ENCODE measurements at places on chromosomes 6 and 20.
A peak's percentile ranks its signal among the peaks of the same experiment; 100 is the strongest.

GRCh38 chr20:10982692-10983091 is 308.9 kb upstream of the JAG1 start:
- DNase-seq: no peak

- no peak for DNase-seq
Observed at GRCh38 chr20:41386502-41387427, 20.1 kb upstream of the EMILIN3 start.

DNA sequence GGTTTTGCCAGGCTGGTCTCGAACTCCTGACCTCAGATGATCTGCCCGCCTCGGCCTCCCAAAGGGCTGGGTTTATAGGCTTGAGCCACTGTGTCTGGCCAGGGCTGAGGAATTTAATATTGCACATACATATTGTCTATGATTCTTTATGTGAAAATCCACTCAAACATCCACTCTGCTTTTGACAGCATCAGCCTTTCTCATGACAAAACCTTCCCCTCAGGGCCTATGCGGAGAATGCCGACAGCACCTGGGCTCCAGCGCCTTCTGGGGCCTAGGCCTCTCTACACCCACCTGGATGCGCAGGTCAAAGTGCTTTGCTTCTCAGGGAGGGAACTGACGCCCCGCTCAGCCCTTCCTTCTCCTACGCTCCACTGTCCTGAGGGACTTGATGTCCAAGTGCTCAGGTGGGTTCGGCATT is 5.4 kb downstream of the RAMACL start:
- DNase-seq: no peak

DNA sequence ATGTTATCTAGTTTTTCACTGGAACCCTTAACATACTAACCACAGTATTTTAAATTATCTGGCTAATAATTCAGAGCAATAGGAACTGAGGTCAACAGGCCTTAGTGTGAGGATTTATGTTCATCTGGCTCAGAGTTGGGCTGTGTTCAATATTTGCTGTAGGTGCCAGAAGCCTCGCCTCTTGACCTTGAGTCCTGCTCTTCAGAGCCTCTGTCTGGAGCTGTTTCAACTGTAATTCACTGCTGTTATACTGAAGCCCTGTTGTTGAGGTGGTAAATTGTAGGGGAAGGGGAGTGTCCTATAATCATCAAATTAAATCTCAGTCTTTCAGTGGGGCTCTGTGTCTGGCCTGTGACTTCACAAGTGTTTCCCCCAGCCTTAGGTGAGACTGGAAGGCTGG is 184.4 kb downstream of the CDH26 start:
- no peak for DNase-seq

- DNase-seq: no peak
Observed at GRCh38 chr20:8522168-8522567, 390.1 kb downstream of the PLCB1 start.

DNA sequence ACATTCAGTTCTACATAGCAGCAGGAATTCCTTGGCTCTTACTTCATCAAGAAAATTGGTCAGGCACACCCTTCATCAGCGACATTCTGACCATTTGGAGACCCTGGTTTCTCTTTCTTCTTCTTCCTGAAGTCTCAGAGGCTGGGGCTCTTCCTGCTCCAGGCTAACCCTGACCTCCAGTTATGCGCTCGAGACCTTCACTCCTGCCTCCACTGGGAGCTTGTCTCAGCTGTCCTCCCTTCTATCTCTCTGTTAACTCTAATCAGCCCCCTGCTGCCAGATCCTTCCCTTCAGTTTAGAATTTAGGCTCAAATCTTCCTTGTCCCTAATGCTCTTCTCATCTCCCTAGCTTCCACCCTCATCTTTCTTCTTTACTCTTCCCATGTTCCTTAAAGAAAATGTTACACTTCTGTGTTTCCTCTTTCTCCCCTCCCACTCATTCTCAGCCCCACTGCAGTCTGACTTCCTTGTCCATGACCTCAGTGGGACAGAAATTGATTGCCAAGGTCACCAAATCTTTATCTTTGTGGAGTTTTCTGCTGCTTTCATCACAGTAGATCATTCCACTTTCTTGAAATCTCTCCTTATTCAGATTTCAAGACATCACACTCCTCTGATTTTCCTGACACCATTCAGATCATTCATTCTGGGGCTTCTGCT is 8.4 kb upstream of the HLA-DOA start:
- no peak for DNase-seq

- DNase-seq: no peak
Observed at GRCh38 chr6:99563056-99563723, 5.3 kb downstream of the CCNC start.

- DNase-seq: no peak
Observed at GRCh38 chr20:52252664-52253063, 61.1 kb upstream of the ZFP64 start.

- no peak for DNase-seq
Observed at GRCh38 chr20:49680484-49680883, 33.2 kb downstream of the B4GALT5 start.

GRCh38 chr20:58986968-58987517 is 6.0 kb downstream of the NELFCD start:
- DNase-seq: no peak

GRCh38 chr6:148736774-148737412 is 9.9 kb upstream of the UST start:
- DNase-seq: no peak

DNA sequence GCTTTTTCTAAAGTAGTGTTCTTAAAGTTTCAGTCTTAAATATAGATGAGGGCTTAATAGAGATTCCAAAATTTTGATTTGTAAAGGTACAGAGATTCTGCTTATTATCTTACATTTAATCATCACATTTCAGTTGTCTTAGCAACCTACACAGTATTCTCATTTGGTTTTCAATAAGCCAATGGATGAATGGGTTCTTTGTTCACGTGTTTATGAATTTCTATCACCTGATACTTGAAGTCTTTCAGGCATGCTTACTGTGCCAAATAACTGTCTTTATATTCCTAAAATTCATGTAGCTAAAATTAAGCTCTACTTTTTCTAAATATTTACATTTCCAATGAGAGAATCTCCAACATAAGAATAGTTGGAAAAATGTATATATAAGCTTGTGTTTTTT is 152.7 kb downstream of the EYA4 start:
- no peak for DNase-seq

GRCh38 chr20:53141201-53142050 is 169.3 kb downstream of the TSHZ2 start:
- no peak for DNase-seq

GRCh38 chr20:38874460-38875174 is 51.6 kb upstream of the FAM83D start:
- no peak for DNase-seq

GRCh38 chr6:166304106-166304505 is 4.1 kb downstream of the PRR18 start:
- no peak for DNase-seq

GRCh38 chr6:77650098-77650663 is 2.7 kb upstream of the MEI4 start:
- DNase-seq: no peak

- no peak for DNase-seq
Observed at GRCh38 chr6:55777469-55777868, 97.9 kb downstream of the BMP5 start.

GRCh38 chr6:46773201-46773855 is 19.9 kb upstream of the MEP1A start:
- DNase-seq: no peak

- peak; percentile 27 for DNase-seq
Observed at GRCh38 chr6:37137201-37138090, 32.5 kb upstream of the PIM1 start.

- DNase-seq: no peak
Observed at GRCh38 chr20:6888736-6889395, 121.4 kb downstream of the BMP2 start.

DNA sequence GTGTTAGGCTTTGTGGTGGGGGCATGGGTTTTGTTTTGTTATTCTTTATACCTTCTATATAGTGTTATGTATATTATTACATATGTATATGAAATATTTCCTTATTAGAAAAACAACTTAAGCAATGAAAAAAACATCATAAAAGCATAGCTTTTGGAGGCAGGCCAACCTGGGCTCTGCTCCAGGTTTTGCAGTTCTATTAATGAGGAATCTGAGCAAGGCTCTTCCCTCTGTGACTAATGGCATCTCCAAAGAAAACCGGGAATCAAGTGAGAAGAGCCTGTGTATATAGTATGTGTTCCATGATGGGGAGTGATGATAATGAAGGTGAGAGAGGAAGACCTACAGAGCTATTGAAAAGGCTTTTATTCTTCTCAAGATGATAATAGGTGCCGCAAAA is 291.1 kb downstream of the CLIC5 start:
- no peak for DNase-seq

DNA sequence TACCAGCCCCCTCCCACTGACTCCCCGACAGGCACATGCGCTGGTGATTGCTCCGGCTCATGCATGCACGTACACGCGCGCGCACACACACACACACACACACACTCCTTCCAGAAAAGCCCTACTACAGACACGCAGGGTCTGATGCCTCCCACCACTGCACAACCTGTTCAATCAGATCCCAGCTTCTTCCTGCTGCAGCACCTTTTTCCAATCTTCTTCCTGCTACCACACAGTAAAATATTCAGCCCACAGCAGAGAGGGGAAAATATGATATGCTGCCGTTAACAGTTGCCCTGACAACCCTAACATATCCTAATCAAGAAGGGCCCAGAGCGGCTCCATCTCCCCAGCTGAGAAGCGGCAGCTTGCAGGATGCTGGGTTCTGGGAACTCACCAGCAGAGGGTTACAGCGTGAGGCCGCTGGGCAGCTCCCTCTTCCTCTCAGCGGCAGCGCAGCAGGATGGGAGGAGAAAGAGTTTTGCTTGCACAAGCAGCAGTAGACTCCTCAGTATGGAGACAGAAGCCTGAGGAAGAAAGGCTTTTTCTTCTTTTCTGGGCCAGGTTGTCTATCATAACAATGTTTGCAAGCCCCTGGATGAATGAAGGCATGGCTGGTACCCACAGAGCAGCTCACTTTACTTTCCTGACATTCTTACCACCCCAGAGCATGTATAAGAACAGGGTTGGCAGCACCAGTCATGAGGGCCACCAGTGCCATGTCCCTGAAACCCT is 23.9 kb downstream of the MAP7 start:
- DNase-seq: no peak

GRCh38 chr20:38092260-38092857 is 58.8 kb downstream of the RPRD1B start:
- DNase-seq: no peak

GRCh38 chr6:48957781-48958180 is 505.3 kb downstream of the MMUT start:
- DNase-seq: no peak

GRCh38 chr6:143556529-143556928 is 45.0 kb upstream of the FUCA2 start:
- DNase-seq: no peak

DNA sequence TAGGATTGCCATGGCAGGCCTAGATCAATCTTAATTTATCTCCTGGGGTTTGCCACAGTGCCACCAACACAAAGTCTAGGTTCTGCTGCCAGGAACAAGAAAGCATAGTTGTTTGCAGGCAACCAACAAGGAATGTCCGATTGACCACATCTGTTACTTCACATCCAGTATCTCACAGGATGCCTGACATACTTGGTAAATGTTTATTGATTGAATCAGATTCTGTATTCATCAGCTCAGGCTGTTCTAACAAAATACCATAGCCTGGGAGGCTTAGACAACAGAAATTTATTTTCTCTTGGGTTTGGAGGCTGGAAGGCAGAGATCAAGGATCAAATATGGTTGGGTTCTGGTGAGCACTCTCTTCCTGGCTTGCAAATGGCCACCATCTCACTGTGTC is 26.3 kb upstream of the MC3R start:
- no peak for DNase-seq

GRCh38 chr6:106146852-106147351 is 60.8 kb downstream of the PRDM1 start:
- no peak for DNase-seq

GRCh38 chr6:150800674-150801314 is 64.7 kb upstream of the MTHFD1L start:
- DNase-seq: no peak

- DNase-seq: no peak
Observed at GRCh38 chr6:110815015-110815410, 256 bp downstream of the CDK19 start.

- DNase-seq: peak; percentile 38
Observed at GRCh38 chr6:129748212-129748900, 38.4 kb upstream of the ARHGAP18 start.

DNA sequence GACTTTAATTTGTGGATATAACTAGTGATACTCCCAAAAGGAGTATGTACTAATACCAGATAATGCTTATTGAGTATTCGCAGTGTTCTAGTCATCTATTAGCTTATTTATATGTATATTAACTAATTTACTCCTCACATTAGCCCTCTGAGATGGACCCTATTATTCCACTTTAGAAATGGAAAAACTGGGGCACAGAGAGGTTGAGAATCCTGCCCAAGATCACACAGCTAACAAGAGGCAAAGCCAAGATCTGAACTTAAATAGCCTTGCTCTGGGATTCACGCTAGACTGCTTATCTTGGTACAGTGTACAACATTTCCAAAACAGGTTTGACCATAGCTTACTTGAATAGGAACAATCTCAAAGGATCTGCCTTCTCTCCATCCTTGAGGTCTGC is 8.5 kb upstream of the SPO11 start:
- no peak for DNase-seq

DNA sequence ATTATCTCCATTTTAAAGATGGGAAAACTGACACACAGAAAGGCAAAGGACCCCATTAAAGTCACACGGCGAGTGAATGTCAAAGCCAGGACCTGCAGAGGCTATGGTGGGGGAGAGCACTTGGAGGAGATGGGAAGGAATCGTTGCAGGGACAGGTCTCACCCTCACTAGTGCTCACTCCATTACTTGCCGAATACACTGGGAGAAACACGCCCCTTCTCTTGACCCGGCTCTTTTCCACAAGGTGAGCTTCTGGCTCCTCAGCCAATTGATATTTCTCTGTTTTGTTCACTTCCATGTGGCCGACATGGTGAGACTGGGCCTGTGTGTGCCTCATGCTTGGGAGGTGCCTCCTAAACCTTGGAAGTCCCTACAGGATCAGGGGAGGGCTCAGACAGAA is 117.8 kb upstream of the KCNG1 start:
- DNase-seq: no peak

GRCh38 chr20:51994751-51995417 is 192.6 kb upstream of the SALL4 start:
- no peak for DNase-seq

GRCh38 chr6:52089758-52090348 is 2.4 kb upstream of the PKHD1 start:
- no peak for DNase-seq

DNA sequence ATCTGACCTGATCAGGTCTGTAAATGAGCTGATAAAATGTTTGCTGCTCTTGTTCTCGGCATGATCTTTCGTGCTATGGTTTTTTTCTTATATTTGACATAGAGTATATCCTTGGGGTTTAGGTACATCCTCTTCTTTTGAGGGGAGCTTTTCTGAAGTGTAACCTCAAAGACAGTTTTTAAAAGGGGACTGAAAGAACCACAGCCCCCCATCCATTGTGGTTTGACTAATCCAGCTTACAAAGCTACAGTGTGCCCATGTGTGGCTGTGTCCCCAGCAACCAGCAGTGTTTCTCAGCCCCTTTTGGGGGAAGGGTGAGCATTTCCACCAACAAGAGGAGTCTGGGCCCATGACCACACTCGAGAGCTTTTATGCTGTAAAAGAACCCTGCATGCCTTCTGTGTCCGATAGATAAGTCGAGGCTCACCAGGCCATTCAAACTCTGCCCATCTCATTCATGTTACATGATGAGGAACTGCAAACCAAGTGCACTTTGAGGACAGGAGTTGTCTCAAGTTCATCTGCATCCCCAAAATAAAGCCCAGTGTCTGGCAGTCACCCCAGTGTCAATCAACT is 266.0 kb downstream of the SLC24A3 start:
- DNase-seq: no peak

GRCh38 chr6:69816569-69816968 is 19.8 kb upstream of the LMBRD1 start:
- no peak for DNase-seq

Measured in activated T-helper 9 cell treated with anti-CD3 and anti-CD28 coated beads, Interleukin-2, amount 50 U/mL, for 16 hours (primary cell).